Stimulated activated CD8-positive, alpha-beta memory T cell treated with anti-CD3 and anti-CD28 coated beads, Interleukin-4, amount 100 ng/mL, for 1 hour (primary cell): ENCODE measurements at places on chromosomes 11 and 22.

- no peak for DNase-seq
Observed at GRCh38 chr11:10982704-10983510, 125.1 kb upstream of the ZBED5 start.

GRCh38 chr11:119338318-119338890, 2.3 kb downstream of the C1QTNF5 start:
- DNase-seq: no peak

- no peak for DNase-seq
Observed at GRCh38 chr22:40512426-40513136, 123.9 kb downstream of the MRTFA start.

DNA sequence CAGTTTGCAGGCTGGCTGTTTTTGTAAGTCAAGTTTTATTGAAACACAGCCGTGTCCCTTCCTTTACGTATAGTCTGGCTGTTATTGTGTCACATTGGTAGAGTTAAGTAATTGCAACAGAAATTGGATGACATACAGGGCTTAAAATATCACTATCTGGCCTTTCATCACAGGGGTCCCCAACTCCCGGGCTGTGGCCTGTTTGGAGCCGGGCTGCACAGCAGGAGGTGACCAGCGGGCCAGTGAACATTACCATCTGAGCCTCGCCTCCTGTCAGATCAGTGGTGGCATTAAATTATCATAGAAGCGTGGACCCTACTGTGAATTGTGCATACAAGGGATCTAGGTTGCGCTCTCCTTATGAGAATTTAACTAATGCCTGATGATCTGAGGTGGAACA, 31.7 kb downstream of the EXT2 start:
- DNase-seq: no peak

DNA sequence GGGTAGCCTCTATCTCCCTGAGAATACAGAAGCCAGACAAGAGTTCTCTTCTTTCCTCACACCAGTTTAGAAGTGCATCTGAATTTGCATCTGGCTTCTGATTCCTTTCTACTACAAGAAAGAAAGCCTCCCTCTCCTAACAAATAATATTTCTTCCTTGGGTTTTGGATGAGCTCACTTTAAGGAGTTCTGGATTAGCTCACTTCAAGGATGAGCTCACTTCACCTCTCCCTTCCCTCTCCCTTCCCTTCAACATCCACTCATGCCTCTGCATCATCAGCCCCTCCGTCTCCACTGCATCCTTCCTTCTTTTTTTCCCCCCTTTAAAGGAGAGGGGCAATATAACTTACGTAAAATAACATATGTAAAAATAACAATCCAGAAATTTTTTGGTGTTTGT, 1.6 kb upstream of the MTNR1B start:
- no peak for DNase-seq

GRCh38 chr11:61042961-61043540, 59.2 kb upstream of the CD5 start:
- DNase-seq: no peak

GRCh38 chr11:62398011-62398994, 20.5 kb upstream of the SCGB1A1 start:
- no peak for DNase-seq

DNA sequence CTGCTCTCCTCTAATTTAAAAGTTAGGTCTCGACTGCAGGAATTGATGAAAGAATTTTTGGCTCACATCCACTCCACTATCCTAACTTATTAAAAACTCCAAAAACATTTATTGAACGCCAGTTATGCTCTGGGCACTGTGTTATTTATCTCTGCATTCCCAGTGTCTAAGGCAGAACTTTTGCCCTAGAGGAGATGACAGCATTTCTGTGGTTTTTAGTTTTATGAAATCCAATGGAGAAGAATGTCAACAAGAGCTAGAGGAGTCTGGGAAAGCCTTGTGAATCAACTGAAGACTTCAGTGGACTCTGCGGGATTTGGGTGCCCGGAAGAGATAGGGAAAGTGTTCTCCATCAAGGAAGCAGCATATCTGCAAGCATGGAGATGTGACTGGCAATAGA, 217.0 kb upstream of the PGR start:
- DNase-seq: no peak

DNA sequence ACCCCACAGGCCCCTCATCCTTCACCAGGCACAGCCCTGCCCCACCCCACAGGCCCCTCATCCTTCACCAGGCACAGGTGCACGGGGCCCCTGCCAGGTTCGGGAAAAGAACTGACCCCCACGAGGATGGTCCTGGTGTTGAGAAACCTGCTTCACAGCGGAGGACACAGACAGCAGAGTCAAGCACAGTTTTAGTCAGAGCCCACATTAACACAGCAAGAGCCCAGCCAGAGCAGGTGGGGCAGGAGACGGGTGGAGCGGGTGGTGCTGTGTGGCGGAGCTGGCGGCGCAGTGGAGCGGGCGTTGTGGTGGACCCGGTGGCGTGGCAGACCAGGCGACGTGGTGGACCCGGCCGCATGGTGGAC, 1085.5 kb downstream of the BRD1 start:
- DNase-seq: no peak

- DNase-seq: no peak
Observed at GRCh38 chr11:5600374-5600851, 4.0 kb downstream of the TRIM6 start.

- DNase-seq: no peak
Observed at GRCh38 chr22:50061824-50062355, 3.8 kb upstream of the TTLL8 start.

DNA sequence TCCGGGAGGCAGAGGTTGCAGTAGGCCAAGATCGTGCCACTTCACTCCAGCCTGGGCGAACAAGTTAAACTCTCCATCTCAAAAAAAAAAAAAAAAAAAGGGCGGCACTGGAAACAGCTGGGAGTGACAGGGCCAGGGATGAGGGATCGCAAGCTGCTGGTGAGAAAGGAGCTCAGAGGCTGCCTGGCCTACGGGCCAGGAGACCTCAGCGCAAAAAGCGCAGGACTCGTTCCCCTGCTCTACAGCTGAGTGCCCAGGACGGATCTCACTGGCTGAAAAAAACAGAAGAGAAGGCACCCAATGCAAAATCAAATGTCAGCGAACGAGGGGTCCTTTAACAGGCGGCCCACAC, 650 bp upstream of the NUP50 start:
- no peak for DNase-seq

DNA sequence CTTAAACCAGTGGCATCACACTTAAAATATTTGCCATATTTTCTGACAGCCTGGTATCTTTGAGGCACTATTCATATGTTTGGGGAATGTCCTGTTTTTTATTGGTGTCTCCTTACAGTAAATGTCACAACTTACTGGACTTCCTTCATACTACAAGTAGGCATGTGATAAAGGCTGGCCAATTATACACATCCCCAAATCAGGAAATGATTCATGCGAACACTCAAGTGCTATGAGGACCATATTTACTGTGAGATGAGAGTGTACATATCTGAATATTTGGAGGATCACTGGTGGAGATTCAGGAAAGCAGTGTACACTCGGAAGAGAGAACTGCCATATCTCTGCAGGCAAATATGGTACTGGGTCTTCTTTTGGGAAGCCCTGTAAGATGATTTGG, 913.8 kb upstream of the CHORDC1 start:
- no peak for DNase-seq

GRCh38 chr11:135033540-135033939, 621.5 kb upstream of the B3GAT1 start:
- DNase-seq: no peak

DNA sequence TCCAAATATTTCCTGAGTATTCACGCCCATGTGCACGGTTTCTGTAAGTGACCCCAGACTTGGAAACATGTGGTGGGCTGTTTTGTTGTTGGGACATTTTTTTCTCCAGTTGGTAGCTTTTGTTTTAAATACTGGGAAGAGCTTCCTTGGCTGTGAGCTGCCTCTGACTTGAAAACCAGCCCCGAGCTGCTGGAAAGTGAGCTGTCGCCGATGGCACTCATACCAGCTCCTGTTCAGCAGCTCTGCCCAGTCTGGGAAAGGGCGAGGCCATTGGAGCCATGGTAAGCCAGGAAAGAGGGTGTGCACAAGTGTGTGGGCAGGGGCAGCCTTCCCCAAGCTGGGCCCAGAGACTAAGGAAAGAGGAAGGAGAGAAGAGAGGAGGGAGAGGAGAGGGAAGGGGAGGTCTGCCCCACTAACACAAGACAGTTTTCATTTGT, 3.2 kb upstream of the FLI1 start:
- DNase-seq: no peak

GRCh38 chr11:68414496-68415221, 45.9 kb upstream of the PPP6R3 start:
- no peak for DNase-seq

DNA sequence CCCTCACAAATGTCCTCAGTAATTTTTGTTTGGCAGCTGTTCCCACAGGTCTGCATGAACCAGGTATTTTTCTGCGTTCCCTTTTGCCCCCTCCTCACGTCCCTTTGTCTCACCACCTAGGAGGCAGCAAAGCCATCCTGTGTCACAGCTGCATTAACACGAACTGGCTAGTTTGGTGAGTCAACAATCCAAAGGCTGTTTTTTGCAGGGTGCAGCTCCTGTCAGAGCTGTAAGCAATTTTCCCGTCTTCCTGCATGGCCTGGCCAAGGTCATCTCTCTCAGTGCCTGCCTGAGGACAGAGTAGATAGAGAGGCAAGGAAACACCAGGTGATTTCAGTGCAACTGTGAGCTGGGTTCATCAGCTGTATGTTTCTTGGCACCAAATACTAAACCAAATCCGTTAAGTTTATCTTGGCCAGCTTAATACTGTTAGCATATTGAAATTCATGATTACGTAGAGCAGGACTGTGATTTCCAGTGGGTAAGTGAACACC, 20.6 kb upstream of the VSIG10L2 start:
- no peak for DNase-seq

DNA sequence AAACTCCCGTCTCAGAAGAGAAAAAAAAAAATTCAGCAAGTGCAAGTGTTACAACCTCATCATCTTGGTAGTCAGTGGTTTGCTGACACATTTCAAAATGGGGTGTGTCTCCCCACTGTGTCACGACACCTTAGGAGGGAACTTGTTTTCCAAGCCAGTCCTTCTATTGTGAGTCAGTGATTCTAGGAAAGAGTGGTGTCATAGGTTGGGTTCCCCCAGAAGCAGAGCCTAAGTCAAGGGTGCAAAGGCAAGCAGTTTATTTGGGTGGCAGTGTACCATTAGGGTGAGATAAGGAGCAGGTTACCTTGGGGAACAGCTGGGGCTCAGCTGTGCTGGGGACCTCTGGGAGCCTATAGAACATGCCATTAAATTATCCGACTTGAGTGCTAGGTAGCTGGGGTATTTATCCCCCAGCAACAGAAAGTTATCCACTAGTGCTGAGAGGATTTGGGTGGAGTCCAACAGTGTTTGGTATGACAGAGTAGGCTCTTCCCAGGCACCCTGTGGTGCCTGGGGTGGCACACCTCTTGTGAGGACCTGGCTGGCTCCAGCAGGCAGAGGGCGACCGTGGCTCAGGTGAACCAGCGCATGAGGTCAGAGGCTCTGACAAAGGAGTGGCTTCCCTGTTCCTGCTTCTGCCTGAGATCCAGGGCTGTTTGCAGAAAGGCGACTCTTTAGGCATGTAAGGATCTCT, 41.7 kb downstream of the KIAA1671 start:
- no peak for DNase-seq

GRCh38 chr11:128133501-128133900, 453.9 kb downstream of the ETS1 start:
- DNase-seq: no peak

GRCh38 chr11:99887481-99887880, 799.6 kb upstream of the ARHGAP42 start:
- no peak for DNase-seq

DNA sequence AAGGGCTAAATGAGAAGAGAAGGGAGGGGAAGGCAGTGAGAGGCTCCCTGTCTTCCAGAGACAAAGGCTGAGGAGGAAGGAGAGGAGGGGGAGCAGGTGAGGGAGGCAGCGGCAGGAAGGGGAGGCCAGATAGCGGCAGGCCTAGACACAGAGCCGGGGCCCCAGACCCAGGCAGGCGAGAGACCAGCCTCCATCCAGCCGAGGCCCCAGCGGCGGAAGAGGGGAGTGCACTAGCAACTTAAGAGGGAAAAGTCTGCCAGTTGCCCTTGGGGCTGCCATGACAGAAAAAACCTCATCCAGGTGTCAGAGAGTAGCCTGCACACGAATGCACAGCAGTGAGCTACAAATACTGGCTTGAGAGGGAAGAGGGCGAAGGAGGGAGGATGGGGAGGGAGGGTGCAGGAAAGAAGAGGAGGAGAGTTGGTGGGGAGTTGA, 46.7 kb downstream of the IGLL1 start:
- no peak for DNase-seq

DNA sequence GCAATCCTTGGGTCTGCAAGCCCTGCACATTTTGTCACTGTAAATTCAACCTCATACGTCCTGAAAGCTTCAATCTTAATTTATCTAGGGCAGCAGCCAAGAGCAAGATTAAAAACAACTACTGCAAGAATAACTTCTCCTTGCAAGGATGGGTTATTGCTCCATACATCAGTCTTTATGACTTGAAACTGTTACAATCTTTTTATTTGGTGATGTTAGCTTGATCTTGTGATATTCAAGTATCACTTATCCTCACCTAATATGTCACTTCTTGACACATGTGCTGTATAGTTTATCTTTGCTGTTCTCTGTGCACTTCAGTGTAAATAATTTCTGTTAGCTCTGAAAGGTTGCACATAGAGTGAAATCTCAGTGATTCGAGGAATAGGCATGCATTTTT, 14.7 kb upstream of the APLP2 start:
- DNase-seq: no peak

DNA sequence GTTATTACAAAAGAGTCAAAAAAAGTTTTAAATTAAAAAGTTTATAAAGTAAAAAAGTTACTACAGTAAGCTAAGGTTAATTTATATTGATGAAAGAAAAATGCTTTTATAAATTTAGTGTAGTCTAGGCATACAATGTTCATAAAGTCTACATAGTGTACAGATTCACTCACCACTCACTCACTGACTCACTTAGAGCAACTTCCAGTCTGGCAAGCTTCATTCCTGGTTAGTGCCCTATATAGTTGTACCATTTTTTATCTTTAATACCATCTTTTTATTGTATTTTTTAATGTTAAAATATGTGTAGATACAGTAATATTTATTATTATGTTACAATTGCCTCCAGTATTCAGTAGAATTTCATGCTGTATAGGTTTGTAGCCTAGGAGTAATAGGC, 2.6 kb upstream of the MMP10 start:
- DNase-seq: no peak

DNA sequence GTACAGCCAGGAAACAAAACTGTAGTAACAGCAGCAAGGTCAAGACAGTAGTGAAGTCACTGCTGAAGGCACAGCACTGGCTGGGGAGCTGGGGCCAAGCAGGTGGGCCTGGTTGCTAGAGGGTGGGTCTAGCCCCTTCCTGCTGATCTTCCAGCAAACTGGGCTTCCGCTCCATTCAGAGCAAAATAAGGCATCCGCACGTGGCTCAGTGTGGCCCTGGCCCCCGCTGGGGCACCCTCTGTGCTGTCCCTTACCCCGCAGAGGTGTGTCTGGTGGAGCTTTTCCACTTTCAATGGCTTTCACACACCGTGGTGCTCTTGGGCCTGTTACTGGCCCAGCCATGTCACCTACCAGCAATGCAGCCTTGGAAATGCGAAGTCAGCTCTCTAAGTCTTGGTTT, 162.4 kb upstream of the B3GAT1 start:
- no peak for DNase-seq
